Activated CD8-positive, alpha-beta memory T cell treated with anti-CD3 and anti-CD28 coated beads, Interleukin-2, amount 50 U/mL, for 48 hours (primary cell): ENCODE measurements at places on chromosomes 3 and 15.
A peak's percentile ranks its signal among the peaks of the same experiment; 100 is the strongest.

DNA sequence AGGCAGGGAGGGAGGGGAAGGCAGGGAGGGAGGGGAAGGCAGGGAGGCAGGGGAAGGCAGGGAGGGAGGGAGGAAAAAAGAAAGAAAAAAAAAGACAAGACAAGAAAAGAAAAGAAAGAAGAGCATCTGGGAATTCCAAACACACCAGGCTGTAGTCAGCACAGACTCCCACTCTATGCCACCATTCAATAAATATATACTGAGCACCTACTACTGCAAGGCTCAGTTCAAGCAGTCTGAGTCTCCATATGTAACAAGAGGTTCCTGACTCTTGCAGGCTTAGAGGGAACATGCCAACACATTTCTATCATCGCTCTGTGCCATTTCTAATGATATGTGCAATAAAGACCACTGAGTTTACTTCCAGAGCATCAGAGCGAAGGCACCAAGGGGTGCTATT is 47.7 kb downstream of the ANXA2 start:
- DNase-seq, result no peak

- no peak for DNase-seq
Observed at GRCh38 chr3:148173851-148174250, 523.9 kb upstream of the AGTR1 start.

GRCh38 chr3:182133752-182134151 is 422.0 kb downstream of the SOX2 start:
- DNase-seq, result no peak

GRCh38 chr3:157061265-157061664 is 98.7 kb downstream of the CCNL1 start:
- DNase-seq, result no peak

- no peak for DNase-seq
Observed at GRCh38 chr3:170813266-170813665, 56.7 kb downstream of the RPL22L1 start.

GRCh38 chr3:133547432-133548041 is 25.9 kb upstream of the CDV3 start:
- DNase-seq, result no peak

- no peak for DNase-seq
Observed at GRCh38 chr3:17030956-17031652, 146.3 kb downstream of the PLCL2 start.

GRCh38 chr3:190322604-190323245 is 479 bp upstream of the CLDN1 start:
- DNase-seq, result no peak

- DNase-seq, result no peak
Observed at GRCh38 chr3:74575857-74576256, 38.6 kb downstream of the CNTN3 start.

DNA sequence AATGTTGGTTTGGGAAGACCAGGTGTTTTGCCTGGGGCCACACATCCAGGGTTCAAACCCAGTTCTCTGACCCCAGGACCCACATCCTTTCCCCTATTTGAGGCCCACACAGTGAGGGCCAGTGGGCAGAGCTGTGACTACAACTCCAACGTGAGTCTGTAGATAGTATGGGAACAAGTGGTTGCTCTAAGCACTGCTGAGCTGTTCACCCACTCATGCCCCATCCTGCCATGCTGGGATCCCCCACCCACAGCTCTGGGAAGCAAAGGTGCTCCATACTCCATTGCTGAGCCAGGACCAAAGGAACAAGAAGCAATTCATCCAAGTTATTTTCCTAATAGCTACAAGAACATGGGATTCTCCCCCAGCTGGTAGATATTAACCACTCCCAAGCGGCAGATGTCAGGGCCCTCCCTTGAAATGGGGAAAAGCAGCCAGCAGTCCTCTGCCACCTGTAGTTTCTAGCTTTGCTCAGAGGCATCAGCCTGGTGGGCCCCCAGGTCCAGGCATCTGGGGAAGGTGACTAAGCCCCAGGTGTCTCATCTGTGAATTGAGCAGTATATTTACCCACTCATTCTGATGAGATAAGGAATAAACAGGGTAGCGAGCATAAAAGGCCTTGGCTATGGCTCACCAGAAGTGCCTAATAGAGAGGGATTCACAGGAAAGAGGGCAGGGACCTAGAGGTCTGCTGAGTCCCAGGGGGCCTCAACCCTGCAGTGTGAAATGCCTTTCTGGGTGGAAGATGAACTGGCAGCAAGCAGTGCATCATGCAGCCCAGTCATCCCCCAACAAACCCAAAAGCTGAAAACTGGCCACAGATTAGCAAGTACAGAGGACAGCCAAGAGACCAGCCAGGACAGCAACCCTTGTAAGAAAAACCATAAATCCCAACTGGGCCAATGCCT is 33.4 kb downstream of the POC1A start:
- DNase-seq, result no peak

DNA sequence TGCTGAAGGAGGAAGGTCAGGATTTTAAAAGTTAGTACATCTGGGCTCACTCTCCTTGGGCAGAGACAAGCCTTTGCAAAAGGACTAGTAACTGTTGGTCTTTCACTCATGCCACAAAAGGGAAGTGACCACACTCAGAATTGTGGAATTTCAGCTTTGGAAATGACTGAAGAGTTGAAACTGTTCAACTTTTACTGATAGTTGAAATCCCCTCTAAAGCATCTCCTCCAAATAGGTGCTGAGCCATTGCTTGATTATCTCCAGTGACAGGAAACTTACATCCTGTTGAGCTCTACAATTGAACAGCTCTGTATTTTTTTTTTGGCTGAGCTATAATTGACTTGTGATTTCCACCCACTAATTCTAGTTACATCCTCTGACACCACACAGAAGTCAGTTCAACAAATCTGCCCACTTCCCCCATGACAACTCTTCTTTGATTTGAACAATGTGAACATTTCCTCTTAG is 254.8 kb upstream of the TPRG1 start:
- DNase-seq, result no peak

GRCh38 chr3:36812240-36812639 is 47.9 kb upstream of the DCLK3 start:
- DNase-seq, result no peak

GRCh38 chr15:68278345-68278594 is 725 bp downstream of the FEM1B start:
- peak; percentile 85 for DNase-seq

- DNase-seq, result no peak
Observed at GRCh38 chr3:14122301-14122700, 2.4 kb downstream of the CHCHD4 start.

- DNase-seq, result no peak
Observed at GRCh38 chr15:48121849-48122248, 1.1 kb downstream of the SLC24A5 start.

DNA sequence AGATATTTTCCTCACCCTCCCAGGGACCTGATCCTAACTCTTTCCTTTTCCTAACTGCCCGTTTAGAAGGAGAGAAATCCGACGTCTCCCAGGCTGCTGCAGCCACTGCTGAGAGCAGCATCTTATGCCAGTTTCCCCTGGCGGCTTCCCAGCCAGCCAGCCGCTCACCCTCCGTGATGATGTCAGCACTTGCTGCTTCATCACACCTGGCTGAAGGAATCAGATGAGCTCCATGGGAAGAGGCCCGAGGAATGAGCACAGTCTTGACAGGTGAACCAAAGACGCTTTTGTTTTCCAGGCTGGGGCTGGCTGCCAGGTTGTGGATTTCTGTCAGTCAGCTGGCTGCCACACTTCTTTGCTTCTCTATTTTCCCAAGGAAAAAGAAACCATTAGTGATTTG is 445.1 kb upstream of the RBMS3 start:
- no peak for DNase-seq

DNA sequence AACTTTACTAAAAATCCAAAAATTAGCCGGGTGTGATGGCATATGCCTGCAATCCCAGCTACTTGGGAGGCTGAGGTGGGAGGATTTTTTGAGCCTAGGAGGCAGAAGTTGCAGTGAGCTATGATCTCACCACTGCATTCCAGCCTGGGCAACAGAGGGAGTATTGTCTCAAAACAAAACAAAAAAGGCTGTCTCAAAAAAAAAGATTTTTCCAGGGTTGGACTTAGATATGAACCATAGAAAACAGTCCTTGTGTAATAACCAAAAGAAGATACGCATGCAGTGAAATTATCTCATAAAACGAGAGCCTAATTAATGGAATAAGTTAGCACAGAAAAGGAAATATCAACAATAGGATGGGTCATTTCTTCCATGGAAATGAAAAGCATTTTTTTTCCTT is 320.4 kb upstream of the RASGRP1 start:
- DNase-seq, result no peak

GRCh38 chr15:61031532-61031931 is 197.6 kb downstream of the RORA start:
- DNase-seq, result no peak

DNA sequence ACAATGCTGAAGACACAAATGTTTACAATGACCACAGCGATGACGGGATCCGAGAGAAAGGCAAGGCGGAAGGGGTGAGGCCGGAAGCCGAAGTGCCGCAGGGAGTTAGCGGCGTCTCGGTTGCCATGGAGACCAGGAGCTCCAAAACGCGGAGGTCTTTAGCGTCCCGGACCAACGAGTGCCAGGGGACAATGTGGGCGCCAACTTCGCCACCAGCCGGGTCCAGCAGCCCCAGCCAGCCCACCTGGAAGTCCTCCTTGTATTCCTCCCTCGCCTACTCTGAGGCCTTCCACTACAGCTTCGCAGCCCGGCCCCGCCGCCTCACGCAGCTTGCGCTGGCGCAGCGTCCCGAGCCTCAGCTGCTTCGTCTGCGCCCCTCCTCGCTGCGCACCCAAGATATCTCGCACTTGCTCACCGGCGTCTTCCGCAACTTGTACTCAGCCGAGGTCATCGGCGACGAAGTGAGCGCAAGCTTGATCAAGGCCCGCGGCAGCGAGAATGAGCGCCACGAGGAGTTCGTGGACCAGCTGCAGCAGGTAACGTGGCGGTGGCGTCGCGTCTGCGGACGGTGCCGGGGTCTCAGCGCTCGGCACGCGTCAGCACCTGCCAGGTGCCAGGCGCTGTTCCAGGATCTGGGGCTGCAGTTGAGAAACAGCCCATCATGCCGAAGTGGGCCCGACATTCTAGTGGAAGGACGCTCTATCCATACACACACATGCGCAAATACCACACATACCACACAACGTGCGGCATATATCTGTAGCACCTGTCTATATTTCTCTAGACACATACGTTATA is at the start of gene DLEC1:
TSS of gene DLEC1 (plus strand) at position 108 of the 798 bp plus-strand sequence. CDS start at position 126, 18 bp downstream.
- peak; percentile 87 for DNase-seq

- DNase-seq, result no peak
Observed at GRCh38 chr3:105401254-105401653, 34.5 kb downstream of the ALCAM start.

GRCh38 chr3:126903521-126903920 is 79.4 kb upstream of the PLXNA1 start:
- no peak for DNase-seq

GRCh38 chr15:28861031-28861534 is 12.6 kb upstream of the GOLGA6L7 start:
- no peak for DNase-seq

- no peak for DNase-seq
Observed at GRCh38 chr15:38558372-38559059, 6.1 kb downstream of the RASGRP1 start.

GRCh38 chr15:32951736-32952464 is 234.1 kb downstream of the GREM1 start:
- DNase-seq, result no peak

DNA sequence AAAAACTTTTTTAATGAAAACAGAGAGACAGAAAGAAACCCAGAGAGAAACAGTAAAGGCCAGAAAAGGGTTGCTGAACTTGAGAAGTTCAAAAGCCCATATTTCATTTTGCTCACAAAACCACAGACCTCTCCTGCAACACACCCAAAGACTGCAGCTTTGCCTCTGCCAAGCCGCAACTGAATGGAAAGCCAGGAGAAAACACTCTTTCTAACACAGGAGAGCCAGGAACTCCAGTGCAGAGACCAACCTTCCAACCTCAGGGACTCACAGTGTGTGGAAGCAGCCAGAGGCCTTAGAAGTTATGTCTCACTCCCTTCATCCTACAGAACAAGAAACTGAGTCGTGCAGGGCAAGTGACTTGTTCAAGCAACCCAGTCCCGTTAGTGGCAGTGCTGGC is 163.1 kb upstream of the HES1 start:
- no peak for DNase-seq

DNA sequence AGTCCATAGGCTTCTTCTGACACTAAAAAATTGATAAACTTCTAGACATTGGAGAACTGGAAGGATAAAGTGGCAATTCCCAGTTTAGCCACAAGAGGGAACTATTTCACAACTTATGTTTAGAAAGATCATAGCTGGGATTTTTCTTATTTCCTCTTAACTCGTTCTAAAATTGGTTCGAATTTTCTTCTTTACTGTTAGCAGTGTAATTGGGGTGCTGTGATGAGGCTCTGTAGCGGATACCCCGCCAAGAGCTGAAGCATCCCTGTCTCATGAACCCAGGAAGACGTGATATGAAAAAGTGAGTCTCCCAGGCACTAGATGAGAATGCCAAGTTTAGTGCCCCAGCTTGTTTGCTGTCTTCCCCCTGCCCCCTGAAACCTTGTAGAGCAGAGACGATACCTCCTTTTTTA is 85.1 kb downstream of the PDCD6IP start:
- DNase-seq, result no peak

GRCh38 chr3:156718622-156719306 is 44.4 kb downstream of the TIPARP start:
- DNase-seq, result no peak

- no peak for DNase-seq
Observed at GRCh38 chr3:193791041-193792032, 198.3 kb downstream of the OPA1 start.

GRCh38 chr15:69812861-69813261 is 284.9 kb downstream of the TLE3 start:
- DNase-seq, result no peak

GRCh38 chr15:43325039-43325684 is 5.2 kb downstream of the LCMT2 start:
- no peak for DNase-seq

GRCh38 chr15:76006136-76006778 is 6.0 kb downstream of the NRG4 start:
- DNase-seq, result no peak

- no peak for DNase-seq
Observed at GRCh38 chr3:126064627-126065258, 19.2 kb downstream of the SLC41A3 start.

- DNase-seq, result no peak
Observed at GRCh38 chr15:29672923-29673809, 149.1 kb downstream of the TJP1 start.

GRCh38 chr3:17183951-17184550 is 299.3 kb downstream of the PLCL2 start:
- no peak for DNase-seq

DNA sequence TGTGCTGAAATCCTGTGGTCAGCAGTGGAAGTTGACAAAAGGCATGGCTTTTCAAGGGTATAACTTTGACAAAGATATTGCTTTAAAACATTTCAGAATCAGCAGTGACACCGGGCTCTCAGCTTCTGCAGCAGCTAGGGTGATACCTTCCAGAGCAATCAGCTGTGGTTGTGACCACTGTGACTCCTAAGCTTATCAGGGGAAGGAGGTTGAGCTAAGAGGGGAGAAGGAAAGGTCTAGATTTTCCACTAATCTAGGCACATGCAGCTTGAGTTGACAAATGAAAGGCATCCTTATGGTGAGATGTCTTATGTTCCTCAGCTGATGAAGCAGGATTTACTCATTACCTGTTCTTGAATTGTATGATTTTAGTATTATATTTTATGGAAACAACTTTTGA is 16.3 kb upstream of the LRRFIP2 start:
- no peak for DNase-seq

GRCh38 chr3:10666621-10667020 is 149.4 kb upstream of the SLC6A11 start:
- DNase-seq, result no peak
